ENCODE measurements at places on chromosomes 4 and X.

DNA sequence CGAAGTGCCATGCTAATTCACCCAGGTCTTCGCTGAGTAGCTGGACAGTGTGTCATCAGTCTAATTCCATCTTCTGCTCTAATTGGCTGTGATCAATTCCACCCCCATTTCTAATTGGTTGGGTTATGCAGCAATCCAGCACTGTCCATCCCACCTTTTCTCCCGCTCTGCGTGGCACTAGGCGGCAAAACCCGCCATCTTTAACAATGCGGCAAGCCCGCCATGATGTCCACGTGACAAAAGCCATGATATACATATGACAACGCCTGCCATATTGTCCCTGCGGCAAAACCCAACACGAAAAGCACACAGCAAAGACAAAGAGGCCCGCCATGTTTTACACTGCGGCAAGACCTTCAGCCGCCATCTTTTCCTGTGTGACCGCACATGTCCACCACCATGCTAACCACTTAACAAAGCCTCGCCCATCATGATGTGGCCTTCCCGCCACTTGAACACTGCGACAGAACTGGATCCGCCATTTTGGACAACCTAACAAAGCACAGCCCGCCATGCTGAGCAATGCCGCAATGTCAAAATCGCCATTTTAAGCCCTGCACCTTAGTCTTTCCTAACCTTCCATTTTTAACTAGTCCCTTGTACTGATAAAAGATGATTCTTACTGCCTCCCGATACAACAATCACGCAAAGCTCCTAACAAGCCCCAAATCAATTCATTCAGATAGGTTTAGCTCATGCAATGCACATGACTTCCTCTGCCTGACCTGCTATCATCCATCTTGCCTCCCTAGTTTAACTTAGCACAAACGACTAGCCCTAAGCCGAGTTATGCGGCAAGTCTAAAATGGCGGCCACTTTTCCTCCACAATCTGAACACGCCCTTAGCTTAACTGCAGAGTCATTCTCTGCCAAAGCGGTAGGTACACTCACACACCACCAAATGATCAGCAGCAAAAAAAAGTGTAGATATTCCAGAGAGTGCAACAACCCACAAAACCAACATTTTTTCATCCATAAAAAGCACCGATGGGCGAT, 288.3 kb downstream of the CHIC1 start:
- DNase-seq: no peak

DNA sequence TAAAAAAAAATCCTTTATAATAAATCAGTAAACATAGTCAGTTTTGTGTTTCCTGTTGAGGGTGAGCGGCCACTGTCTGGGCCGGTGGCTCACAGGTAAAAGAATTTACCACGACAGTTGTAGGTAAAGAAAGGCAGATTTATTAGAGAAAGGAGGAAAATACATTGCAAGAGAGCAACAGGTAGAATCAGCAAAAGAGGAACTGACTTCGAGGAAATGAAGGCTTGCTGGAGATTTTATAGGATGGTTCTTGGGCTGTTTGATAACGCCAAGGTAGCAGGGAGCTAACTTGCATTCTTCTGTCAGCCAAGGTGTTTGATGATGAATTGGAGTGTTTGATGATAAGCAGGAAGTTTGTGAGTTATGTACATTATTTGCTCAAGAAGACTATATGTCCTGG, 2.8 kb downstream of the ZNF157 start:
- no peak for DNase-seq

- no peak for DNase-seq
Measured at GRCh38 chr4:73420615-73421014, 15.4 kb upstream of the AFP start.

GRCh38 chrX:55486736-55487135, 2.9 kb downstream of the USP51 start:
- no peak for DNase-seq

DNA sequence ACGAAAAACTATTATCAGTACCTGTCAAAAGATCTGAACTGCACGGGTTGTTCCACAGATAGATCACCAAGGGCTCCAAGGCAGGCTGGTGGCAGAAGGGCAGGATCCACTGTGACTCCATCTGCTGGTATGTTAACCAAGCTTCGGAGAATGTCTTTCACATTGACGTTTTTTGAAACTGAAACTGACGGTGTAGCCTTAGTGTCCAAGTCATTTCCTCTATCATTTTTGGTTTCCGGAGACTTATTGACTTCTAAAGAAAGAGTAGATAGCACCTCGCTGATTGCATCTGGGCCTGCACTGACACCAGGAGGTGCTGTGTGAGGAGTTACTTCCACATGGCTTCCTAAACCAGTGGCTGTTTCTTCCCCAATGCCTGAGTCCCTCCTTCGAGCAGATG, 186.9 kb downstream of the LRBA start:
- DNase-seq: peak; percentile 29

DNA sequence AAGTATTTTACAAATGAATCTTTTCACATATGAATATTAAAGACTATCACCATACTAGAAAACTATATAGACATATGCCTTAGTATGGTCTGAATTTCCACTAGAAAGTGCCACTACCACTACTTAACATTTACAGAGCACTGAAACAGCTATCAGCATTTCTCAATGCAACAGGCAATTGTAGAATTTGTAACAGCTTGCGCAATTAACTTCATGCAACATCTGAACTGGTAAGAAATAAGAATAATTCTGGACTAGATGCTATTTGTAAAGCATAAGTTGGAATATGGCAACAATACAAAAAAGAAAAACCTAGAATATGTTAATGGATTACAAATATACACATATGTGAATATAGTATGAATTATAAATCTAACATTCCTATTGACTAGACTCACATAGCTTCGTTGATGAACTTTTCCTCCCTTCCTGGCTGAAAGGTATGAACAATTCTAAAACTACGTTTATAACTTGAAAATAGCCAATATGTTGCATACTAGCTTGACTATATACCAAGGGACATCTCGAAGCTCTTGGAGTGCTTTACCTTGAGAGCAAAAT, 82.0 kb downstream of the ATP8A1 start:
- DNase-seq: no peak

DNA sequence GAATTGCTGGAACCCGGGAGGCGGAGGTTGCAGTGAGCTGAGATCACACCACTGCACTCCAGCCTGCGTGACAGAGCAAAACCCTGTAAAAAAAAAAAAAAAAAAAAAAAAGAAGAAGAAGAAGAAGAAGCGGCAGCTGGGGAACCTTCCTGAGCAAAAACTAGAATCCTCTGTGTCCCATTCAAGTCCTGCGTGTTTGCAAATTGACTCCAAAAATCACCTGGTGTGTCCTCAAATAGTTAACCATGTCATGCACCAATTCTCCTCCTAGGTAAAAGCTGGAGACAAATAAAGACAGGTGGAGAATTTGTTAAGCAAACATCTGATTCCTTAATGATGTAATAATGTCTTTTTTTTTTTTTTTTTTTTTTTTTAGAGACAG, 31.9 kb upstream of the ASMTL start:
- DNase-seq: no peak

GRCh38 chr4:101599620-101600019, 190.9 kb upstream of the BANK1 start:
- DNase-seq: no peak

DNA sequence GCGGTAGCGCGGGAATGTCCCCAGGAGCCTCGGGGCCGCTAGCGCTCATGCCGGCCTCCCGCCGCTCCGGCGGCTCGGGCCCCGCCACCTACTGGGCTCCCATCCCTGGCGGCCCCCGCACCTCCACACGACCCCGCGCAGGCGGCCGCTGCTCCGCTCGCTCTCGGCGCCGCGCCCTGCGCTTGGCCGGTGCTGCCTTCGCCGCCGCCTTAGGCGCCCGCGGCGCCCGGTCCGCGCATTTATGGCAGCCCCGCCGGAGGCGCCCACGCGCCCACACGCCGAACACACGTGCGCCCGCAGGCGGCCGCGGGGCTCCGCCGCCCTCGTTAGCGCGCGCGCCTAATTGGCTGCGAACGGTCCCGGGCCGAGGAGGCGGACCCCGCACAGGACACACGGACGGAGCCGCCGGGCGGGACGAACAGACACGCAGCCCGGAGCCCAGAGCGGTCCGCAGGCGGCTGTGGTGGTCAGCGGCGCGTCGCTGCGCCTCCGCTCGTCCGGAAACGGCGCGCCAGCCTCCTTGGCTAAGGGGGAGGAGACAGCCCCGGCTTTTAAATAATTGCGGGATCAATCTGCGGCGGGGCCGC, at the start of gene NKX1-1:
Gene NKX1-1 (minus strand): TSS at position 49 of the 587 bp plus-strand sequence. CDS start 0 bp downstream, at position 49.
- no peak for DNase-seq

DNA sequence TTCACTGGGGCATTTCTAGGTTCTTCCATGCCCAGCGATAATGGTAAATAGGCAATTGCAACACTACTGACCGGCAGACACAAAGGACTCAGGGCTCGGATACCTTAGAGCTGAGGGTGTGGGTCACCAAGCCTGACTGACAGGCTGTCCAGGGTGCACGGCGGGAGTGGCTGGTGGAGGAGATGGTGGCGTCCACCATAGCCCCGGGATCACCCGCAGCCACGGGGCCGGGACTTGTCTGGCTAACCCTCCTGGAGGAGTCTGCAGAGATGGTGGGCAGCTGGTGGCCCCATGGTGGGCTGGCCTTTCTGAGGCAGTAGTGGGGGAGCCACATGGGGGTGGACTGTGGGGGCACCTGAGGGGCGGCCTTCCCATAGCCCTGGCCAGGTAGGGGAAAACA, 11.7 kb upstream of the ABLIM2 start:
- DNase-seq: no peak

DNA sequence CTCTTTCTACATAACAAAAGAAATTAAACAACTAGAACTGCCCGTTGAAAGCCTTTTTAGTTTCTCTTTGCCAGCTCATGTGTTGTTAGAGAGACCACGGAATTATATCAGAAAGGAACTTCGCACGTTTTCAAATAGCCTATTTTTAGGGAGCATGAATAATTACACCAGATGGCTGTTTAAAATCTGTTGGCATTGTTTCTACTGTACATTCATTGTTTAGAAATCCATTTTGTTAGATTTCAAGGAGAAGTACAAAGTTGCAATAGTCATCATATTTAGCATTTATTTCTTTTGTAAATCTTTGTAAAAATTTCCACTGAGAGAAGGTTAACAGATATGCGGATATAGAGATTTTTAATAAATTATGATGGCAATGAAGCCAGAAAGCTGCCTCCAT, 403.0 kb upstream of the HS3ST1 start:
- no peak for DNase-seq

DNA sequence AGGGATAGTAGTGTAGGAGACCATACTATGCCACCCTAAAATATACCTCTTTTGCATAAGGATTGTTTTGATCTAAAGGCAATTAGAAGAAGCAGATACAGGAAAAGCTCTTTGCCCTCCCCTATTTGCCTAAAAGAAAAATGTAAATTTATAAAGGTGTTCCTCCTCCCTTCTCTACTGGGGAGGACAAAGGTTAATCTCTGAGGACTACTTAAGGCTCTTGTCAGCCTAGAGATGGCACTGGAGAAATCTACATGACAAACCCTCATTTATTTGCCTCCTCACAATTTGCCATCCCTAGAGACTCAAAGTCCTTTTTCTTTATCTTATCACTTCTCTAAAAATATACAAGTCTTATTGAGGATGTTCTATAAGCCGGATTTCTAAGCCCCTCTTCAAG, 1021.8 kb downstream of the STPG2 start:
- no peak for DNase-seq

DNA sequence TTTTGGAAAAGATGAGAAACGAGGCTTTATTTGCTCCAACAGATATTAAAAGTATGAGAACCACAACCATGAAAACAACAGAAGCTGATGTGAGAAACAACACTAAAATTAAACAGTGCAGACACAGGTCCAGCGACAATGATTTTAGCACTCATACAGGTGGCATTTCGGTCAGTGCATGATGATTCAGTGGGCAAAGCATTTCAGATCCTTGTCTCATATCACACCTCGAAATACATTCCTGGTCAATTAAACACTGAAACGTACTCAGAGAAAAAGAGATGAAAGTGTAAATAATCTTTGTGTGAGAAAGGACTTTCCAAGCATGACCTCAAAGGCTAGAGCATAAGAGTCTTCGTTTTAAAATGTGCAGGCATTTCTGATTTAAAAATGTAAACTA, 85.2 kb downstream of the ACOX3 start:
- DNase-seq: no peak

GRCh38 chr4:77092975-77093374, 17.2 kb upstream of the CCNI start:
- no peak for DNase-seq

DNA sequence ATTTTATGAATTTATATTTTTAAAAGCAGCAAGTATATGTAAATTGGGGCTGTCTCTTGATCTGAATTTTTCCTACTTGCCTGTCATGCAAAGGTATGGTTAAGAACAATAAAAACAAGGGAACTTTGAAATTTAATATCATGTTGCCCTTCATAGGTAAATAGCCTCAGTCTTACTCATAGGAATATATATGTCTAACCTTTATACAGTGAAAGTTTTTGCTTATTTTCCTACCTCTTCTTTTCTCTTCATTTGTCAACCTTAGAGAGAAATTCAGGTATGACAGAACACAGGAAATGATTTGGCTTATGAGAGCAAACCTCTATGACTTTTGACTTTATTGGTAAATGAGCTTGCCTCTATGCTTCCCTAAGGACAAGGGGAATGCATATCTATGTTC, 716.0 kb downstream of the CENPC start:
- no peak for DNase-seq

DNA sequence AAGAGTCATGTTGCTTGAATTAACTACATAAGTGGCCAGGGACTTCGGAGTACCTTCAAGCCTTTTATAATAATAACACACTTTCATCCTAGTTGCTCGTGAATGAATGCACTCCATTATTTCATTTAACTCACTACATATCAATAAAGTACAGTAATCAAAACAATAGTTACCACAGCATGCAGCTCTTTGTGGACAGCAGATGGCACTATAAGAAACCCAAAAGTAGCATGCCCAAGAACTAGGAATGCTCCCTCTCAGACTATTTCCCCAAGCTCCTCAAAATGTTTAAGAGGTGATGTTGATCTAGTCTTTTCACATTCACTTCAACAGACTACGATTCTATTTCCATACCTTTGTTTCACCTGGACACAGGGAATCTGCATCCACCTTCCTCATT, 500.8 kb upstream of the DIAPH2 start:
- DNase-seq: no peak

- no peak for DNase-seq
Measured at GRCh38 chr4:128303405-128303785, 15.8 kb upstream of the PGRMC2 start.

GRCh38 chr4:87978681-87979080, 3.2 kb downstream of the SPP1 start:
- DNase-seq: no peak

DNA sequence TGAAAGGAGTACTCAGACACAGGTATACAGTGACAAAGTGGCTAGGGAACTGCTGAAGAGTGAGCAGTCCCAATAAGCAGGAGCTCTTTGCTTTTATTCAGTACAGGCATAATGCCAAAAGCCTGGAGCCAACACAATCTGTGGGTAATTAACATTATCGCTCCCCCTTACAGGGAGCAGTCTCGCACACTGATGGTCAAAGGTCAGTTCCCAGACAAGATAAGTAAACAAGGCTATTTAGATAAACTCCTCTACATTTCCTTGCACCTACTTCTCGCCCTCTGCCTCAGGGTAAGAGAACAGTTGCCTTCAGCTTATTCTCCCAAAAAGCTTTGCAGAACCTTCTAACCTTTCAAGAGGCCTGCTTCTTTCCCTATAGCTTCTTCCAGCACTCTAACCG, 73.9 kb upstream of the TAF9B start:
- DNase-seq: no peak

Data from stimulated activated CD4-positive, alpha-beta T cell treated with anti-CD3 and anti-CD28 coated beads, Interleukin-4, amount 100 ng/mL, for 48 hours (primary cell).